ENCODE measurements at places on chromosomes 16 and 17.

- DNase-seq, result no peak
Observed at GRCh38 chr17:46028374-46028773, 29.3 kb downstream of the STH start.

DNA sequence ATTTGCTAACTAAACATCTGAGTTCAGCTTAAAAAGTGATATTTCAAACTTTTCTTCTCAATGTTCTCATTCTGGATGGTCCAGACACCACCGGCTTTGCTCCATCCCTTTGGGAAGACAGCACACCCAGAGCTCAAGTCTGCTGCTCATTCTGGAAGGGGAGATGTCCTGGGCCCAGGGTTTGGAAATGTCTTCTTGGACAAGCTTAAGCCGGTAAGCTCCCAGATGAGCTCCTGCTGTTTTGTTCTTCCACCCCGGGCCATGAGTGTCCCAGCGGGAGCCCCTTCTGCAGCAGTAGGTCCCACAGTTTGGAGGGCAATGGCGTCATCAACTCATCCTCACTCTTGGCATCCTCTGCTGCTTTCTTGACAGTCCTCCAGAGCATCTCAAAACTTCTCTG is 105.2 kb downstream of the TMEM100 start:
- DNase-seq, result no peak

DNA sequence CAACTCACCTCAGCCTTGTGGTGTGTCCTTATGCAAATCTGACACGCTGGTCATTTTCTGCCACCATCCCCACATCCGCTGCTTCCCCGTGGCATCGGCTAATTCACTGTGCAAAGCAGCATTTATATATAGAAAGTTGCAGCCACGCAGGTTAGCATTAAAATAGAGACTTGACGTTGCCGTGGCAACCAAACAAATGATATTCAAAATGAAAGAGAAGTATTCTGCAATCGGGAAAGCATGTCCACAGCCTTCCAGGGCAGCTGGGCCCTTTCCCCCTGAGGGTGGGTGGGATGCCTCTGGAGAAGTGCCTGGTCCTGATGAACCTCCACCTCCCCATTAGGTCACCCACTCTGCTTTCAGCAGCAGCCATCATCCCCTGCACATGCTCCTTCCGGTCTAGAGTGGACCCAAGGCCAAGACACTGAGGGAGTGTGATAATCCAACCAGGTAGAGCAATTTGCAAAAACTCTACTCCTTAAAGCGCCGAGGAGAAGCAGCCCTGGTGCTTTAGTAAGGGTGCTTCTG is 138.7 kb downstream of the GAS7 start:
- no peak for DNase-seq

- DNase-seq, result no peak
Observed at GRCh38 chr17:51257150-51258081, 2.4 kb downstream of the MBTD1 start.

DNA sequence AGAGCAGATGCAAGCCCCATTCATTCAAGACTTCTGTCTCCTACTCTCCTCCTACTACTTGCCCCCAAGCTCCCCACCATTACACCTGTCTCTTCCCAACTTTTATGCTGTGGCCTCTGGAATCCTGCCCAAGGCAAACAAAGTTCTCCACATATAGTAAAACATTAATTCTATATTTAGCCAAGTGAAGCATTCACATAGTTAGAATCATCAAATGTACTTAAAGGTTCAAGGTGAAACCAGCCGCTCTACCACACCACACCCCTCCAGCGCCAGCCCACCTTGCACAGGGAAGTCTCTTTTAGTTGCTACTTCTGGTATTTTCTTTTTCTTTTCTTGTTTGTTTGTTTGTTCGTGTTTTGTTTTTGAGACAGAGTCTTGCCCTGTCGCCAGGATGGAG is 25.4 kb upstream of the GUCY2D start:
- no peak for DNase-seq

- DNase-seq, result no peak
Observed at GRCh38 chr16:66712512-66712911, 16.0 kb upstream of the CMTM4 start.

DNA sequence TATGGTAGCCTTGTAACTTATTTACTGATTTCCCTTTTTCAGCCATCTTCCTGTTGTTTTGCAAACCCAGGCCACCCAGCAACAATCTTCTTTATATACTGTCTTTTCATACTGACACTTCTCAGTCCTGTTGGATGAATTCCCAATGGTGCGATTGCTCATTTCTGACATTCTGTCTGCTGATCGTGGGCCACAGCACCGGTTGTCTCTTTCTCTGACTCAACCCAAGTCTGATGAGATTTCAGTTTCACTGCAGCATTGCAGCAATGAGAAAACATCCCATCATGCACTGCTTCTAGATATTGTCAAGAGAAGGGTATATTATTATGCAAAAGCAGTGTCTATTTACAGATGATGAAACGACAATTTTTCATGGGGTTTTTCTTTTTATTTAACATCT is 349.2 kb upstream of the HSBP1 start:
- no peak for DNase-seq

DNA sequence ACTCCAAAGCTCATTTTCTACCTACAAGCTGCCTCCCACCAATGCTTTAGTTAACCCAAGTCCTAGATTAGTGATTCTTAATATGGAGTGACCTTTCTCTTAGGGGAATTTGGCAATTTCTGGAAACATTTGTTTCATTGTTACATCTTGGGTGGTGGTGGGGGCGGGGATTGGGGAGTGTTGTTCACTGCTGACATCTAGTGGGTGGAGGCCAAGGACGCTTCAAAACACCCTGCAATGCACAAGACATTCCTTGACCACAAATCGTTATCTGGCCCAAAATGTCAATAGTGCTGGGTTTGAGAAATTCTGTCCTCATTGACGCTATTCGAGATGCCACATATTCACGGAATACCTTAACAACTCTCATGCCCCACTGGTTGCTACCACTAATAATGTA is 282.9 kb downstream of the RBFOX1 start:
- DNase-seq, result no peak

- DNase-seq, result peak; percentile 52
Observed at GRCh38 chr17:19003543-19004420, 782 bp downstream of the FAM83G start.

- no peak for DNase-seq
Observed at GRCh38 chr16:56982695-56983094, 6.7 kb upstream of the NLRC5 start.

DNA sequence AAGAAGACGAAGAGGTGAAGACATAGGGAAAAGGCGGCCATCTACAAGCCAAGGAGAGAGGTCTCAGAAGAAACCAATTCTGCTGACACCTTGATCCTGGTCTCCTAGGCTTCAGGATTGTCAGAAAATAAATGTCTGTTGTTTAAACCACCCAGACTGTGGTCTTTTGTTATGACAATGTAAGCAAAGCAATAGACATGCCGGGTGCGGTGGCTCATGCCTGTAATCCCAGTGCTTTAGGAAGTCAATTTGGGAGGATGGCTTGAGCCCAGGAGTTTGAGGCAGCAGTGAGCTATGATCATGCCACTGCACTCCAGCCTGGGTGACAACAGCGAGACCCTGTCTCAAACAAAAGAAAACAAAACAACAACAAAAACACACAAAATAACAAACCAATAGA is 64.4 kb downstream of the HAPSTR1 start:
- DNase-seq, result no peak

DNA sequence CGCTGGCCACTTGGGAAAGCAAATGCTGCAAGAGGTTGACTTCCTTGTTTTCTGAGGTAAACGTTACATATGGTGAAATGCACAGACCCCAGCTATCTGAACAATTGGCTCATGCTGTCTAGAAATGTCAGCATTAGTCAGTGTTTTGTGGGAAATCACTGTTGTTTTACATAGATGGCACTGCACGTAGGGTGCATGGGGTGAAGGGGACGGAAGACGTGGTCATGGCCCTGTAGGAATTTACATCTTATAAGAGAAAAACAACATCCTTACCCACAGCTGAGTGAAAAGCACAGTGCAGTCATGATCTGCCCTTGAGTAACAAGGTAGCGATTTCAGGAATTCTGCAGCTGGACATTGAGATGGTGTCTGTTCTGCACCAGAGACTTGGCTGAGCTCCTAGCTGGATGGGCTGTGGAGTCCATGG is 15.2 kb downstream of the RPTOR start:
- no peak for DNase-seq

DNA sequence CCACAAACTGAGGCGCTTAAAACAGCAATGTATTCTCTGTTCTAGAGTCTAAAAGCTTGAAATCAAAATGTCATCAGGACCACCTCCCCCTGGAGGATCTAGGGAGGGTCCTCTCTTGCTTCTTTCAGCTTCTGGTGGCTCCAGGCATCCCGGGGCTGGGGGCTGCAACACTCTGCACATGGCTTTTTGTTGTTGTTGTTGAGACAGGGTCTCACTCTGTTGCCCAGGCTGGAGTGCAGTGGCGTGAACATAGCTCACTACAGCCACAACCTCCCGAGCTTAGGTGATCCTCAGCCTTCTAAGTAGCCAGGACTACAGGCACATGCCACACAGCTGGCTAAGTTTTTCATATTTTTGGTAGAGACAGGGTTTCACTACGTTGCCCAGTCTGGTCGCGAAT is 37.0 kb upstream of the SNN start:
- no peak for DNase-seq

DNA sequence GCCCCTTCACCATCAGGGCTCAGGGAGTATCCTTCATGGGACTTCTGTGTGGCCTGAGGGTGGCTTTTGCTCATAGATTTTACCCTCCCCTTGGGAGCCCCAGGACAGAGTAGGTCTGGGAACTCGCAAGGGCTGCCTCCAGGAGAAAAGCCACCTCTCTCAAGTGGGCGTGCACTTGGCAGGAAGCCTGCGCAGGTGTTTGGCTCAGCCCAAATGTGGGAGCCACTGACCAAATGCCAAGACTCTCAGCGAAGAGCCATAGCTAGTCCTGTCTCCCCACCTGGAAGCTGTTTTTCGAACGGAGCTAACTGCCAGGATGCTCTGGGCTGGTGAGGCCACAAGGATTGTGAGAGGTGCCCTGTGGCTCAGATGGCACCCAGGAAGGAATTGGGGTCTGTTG is 2.0 kb upstream of the HSD17B2 start:
- no peak for DNase-seq

- DNase-seq, result peak; percentile 29
Observed at GRCh38 chr17:3846437-3847164, 555 bp upstream of the NCBP3 start.

- DNase-seq, result no peak
Observed at GRCh38 chr17:39151943-39152818, 744 bp upstream of the PLXDC1 start.

GRCh38 chr16:82037251-82037650 is 2.2 kb downstream of the HSD17B2 start:
- no peak for DNase-seq

- no peak for DNase-seq
Observed at GRCh38 chr16:24906199-24906808, 60.5 kb downstream of the SLC5A11 start.

GRCh38 chr16:87971933-87972332 is 20.7 kb downstream of the BANP start:
- no peak for DNase-seq

GRCh38 chr17:6177941-6178694 is 107.9 kb downstream of the WSCD1 start:
- no peak for DNase-seq

GRCh38 chr16:23509782-23510163 is 521 bp downstream of the GGA2 start:
- no peak for DNase-seq

- DNase-seq, result no peak
Observed at GRCh38 chr16:85782451-85782850, 16.9 kb downstream of the EMC8 start.

All from activated CD4-positive, CD25-positive, alpha-beta regulatory T cell treated with anti-CD3 and anti-CD28 coated beads, Interleukin-2, amount 50 U/mL, for 72 hours (primary cell).